ENCODE measurements at places on chromosomes 2 and 18. TPM values are rescaled to one million over a fixed set of nuclear protein-coding genes. Genes with fewer than 3 reads are reported as not detected.

The AQP12B gene
- not detected for total RNA-seq

The MGAT5 gene
- total RNA-seq = 34.0 TPM

The EGR4 gene
- total RNA-seq = 0.07 TPM

The DUSP19 gene
- total RNA-seq = 0.17 TPM

The ALPI gene
- not detected for total RNA-seq

The BOK gene
- 76.7 TPM for total RNA-seq

The RPRM gene
- not detected for total RNA-seq

The COL4A4 gene
- 5.2 TPM for total RNA-seq

The PTPRN gene
- 0.75 TPM for total RNA-seq

The RAB6C gene
- total RNA-seq = not detected

The MAP2 gene
- total RNA-seq = 4.0 TPM

The CSRNP3 gene
- total RNA-seq = 1.6 TPM

The SLC14A1 gene
- total RNA-seq = not detected

The POTEC gene
- total RNA-seq = not detected

The CLEC4F gene
- not detected for total RNA-seq

The RIT2 gene
- total RNA-seq = not detected

The AMER3 gene
- total RNA-seq = not detected

The SRD5A2 gene
- total RNA-seq = under 0.01 TPM

The TUBA4A gene
- total RNA-seq = 196 TPM

The LIMS2 gene
- 1.2 TPM for total RNA-seq

The SERPINB11 gene
- total RNA-seq = not detected

The TMEM247 gene
- total RNA-seq = not detected

The FAP gene
- 0.14 TPM for total RNA-seq

The IL1F10 gene
- not detected for total RNA-seq

The LRRTM1 gene
- 2.0 TPM for total RNA-seq

The TMEM182 gene
- 3.5 TPM for total RNA-seq

The TEX44 gene
- not detected for total RNA-seq

All from epithelial cell of proximal tubule (primary cell).